ENCODE measurements at places on chromosomes 4 and X.

GRCh38 chrX:7132335-7133049 lies 15.0 kb upstream of the STS start:
- no peak for DNase-seq

DNA sequence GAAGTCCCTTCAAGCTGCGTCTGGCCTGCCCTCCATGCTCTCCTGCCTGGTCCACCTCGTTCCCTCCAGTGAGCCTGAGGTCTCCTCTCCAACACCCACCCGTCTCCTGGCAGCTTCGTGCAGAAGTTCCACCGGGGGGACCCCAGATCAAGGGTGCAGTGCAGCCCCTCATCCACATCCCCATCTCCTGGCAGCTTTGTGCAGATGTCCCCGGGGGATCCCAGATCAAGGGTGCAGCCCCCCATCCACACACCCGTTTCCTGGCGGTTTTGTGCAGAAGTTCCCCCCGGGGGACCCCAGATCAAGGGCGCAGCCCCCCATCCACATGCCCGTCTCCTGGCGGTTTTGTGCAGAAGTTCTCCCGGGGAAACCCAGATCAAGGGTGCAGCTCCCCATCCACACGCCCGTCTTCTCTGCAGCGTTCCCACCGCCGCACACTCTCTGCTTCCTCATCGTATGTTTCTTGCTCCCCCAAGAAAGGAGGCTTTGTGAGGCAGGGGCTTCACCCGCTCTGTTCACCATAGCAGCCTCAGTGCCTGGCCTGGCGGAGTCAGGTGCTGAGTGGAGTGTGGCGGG lies 35.7 kb downstream of the PIGG start:
- DNase-seq: no peak

- DNase-seq: no peak
Observed at GRCh38 chr4:176350671-176351070, 30.9 kb downstream of the SPCS3 start.

DNA sequence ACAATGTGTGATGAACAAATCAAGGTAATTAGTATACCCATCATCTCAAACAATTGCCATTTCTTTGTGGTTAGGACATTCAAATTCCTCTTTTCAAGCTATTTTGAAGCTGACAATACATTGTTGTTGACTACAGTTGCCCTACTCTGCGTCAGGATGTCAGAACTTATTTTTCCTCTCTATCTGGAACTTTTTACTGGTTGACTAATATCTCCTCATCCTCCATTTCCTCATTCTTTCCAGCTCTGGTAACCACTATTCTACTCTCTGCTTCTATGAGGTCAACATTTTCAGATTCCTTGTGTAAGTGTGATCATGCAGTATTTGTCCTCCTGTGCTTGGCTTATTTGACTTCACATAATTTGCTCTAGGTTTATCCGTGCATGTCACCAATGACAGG lies 240.5 kb upstream of the HS3ST1 start:
- DNase-seq: no peak

- DNase-seq: no peak
Observed at GRCh38 chrX:137858106-137858505, 292.2 kb downstream of the ZIC3 start.

DNA sequence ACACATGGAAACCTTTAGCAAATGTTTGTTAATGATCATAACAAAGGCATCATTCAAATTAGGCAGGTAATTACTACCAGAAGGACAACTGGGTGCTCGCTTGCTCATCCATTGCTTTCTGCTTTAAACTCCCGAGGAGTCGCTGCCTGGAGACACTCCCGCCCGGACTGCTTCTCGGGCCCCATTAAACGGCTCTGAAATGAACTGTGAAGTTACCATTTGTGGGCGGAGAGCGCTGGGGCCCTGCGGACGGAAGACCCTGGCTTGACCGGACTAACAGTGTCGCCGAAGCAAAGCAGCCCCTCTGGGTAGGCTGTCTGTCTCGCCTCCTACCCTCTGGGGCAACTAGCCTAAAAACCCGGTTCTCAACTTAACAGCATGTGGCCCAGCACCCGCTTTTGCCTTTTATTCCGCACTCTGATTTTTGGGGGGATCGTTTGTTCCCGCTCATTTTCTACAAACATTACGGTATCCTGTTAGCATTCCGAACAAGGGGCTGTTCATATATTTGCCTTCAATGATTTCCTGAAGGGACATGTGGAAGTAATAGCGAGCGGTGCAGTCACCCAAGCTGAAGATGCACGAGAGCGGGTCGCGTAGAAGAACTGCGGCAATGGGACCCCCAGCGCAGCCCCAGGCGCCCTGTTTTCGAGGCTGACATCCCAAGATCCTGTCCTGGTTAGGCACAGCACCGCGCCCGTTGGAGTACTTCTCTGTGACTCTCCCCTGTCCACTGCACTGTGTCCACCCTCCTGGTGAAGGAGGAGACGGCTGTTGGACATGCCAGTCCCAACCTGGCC lies 1.6 kb upstream of the PDGFRA start:
- DNase-seq: no peak

DNA sequence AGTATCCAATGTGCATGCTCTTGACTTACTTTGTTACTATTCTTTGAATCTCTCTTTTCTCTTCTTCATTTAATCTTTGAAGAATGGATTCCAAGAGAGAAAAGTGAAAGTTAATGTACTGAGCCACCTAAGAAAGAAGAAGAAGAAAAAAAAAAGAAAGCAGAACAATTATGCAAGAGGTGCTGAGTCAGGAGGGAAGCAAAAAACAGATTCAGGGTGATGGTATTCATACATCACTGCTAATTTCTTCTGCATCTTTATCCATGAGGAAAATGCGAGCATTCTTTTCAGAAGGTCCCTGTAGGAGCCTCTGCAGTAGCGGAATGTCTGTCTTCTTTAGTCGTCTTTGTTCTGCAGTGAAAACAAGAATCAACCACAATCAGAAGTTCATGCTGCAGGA lies 43.9 kb downstream of the RASSF6 start:
- DNase-seq: no peak

- DNase-seq: no peak
Observed at GRCh38 chrX:15749642-15750610, 11.9 kb downstream of the CA5B start.

DNA sequence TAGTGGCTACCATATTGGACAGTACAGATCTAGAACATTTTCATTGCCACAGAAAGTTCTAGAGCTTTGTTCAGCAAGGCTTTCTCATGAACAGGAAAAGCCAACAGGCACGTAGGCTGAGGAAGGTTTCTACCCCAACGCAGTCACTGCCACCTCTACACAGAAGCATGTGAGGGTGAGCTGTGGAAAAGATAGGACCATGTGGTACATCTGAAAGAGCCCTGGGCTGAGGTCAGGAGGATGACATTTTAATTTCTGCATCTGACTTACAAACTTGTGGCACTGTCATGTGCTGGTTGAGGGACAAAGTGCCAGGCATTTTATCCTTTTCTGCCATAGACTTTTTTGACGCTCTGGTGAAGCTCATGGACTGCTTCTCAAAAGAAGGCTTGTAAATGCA lies 454.2 kb downstream of the BCOR start:
- DNase-seq: no peak

DNA sequence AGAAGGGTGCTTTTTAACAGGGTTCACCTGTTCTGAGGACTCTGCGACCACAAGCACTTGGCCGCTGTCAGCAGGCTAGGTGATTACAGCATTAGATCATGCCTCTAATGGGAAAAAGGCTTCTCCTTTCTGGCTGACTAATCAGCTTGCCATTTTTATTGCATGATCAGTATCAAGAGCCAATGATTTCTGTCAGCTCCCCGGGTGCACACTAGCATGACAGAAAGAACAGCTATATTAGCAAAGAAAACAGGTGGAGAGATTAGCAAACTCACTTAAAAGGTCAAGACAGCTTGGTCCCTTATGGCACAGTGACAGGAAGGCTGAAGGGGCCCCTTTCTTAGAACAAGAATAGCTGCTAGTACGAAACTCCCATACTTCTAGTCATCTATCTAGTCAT lies 170.0 kb downstream of the SMIM20 start:
- no peak for DNase-seq

- no peak for DNase-seq
Observed at GRCh38 chr4:185424905-185425646, 688 bp downstream of the UFSP2 start.

DNA sequence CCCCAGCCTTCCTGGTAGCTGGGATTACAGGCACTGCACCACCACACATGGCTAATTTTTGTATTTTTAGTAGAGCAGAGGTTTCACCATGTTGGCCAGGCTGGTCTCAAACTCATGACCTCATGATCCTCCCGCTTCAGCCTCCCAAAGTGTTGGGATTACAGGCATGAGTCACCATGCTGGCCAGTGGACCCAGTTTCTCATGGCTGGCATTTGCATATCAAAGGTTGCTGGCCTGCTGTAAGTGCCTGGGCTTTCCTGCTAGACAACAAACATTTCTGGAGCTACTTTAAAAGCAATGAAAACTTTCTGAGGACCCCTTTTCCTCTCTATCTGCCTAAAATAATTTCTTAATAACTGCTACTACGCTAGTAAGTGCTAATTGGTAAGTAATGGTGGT lies 228.2 kb downstream of the PCDH10 start:
- no peak for DNase-seq

- no peak for DNase-seq
Observed at GRCh38 chrX:155052738-155053498, 18.0 kb downstream of the CMC4 start.

- no peak for DNase-seq
Observed at GRCh38 chr4:121139533-121140222, 24.4 kb downstream of the TNIP3 start.

DNA sequence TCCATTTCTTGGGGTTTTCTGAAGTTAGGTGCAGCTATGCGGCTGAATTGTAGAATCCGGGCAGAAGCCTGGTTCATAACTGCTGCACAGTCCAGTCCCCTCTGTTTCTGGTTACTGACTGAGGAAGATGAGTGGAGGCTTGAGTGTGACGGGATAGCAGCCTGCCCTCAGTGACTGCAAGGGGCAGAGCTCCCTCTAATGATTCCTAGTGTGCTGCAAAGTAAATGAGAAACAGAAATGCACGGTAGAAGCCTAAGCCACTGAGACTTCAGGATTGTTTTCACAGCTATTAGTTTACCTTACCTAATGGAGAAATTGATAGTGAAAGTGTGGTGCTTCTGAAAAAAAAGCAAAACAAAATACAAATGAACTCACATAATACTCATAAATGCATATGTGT lies 189.2 kb downstream of the GPM6A start:
- DNase-seq: no peak

- DNase-seq: no peak
Observed at GRCh38 chrX:40727093-40727492, 8.2 kb downstream of the MED14 start.

DNA sequence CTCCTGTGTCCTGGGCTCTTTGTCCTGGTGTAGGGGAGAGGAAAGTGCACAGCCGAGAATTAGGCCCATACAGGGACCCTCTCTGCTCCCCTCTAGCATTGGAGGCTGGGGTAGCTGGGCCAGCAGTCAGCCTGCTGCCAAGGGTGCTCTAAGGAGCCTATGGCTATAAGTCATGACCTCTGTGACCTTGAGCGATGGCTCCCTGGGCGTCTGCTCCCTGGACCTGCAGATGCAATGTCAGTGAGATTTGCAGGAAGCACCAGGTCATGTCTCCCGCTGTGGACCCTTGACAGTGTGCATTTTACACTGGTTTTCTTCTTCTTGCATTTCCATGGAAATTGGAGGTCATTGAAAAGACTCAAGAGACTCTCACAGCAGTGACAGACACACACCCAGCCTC lies 234.1 kb upstream of the PSAPL1 start:
- DNase-seq: no peak

GRCh38 chr4:43399726-43400125 lies 507.2 kb downstream of the GRXCR1 start:
- DNase-seq: no peak

DNA sequence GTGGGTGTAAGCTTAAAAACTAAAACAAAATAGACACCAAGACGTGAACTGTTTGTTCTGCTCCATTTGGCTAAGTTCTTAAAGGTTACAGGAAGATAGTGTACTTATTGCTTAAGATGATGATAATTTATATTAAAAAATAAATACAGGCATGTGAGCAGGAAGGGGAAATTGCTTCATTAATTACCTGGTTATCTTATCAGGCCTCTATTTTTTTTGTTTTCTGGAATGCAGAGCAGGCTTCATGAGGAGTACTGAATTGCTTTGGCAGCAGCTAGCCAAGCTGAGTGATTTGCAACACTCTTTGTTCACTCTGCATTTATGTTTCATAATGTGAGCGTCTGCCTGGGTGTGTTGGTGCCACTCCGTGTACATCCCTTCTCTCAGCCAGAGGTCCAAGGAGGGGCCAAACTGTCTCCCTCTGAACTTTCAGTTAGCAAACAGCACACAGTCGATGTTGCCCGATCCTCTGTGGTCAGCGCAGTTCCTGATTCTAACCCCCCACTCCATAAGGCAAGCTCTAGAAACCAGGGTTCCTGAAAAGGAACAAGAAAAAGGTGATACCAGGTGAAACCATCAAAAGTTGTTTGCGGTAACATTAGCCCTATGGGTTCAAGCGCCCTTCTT lies 348.2 kb downstream of the SPRY1 start:
- no peak for DNase-seq
